Activated CD4-positive, alpha-beta T cell treated with anti-CD3 and anti-CD28 coated beads, Interleukin-2, amount 50 U/mL, for 48 hours (primary cell): ENCODE measurements at places on chromosomes 7 and 10.

GRCh38 chr7:74617180-74617744 lies 40.3 kb upstream of the GTF2I start:
- peak; percentile 21 for DNase-seq

GRCh38 chr10:42783181-42783549 lies 570 bp downstream of the BMS1 start:
- DNase-seq = peak; percentile 36

DNA sequence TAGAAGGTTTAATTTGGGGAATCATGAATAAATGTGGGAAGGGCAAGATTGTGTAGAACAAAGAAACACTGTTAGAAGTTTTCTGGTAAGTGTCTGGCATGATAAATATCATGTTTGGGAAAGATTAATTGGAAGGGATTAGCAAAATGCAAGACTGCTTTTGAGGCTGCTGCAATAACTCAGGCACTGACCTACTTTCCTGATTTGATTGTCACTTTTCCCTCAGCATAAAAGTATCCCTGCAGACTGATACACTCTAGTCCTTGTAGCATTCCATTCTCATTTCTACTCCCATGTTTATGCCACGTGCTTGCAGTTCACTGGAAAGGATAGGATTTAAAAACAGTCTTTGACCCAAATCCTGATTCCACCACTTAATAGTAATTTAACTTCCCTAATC lies 303.3 kb upstream of the SEMA3A start:
- DNase-seq = no peak

DNA sequence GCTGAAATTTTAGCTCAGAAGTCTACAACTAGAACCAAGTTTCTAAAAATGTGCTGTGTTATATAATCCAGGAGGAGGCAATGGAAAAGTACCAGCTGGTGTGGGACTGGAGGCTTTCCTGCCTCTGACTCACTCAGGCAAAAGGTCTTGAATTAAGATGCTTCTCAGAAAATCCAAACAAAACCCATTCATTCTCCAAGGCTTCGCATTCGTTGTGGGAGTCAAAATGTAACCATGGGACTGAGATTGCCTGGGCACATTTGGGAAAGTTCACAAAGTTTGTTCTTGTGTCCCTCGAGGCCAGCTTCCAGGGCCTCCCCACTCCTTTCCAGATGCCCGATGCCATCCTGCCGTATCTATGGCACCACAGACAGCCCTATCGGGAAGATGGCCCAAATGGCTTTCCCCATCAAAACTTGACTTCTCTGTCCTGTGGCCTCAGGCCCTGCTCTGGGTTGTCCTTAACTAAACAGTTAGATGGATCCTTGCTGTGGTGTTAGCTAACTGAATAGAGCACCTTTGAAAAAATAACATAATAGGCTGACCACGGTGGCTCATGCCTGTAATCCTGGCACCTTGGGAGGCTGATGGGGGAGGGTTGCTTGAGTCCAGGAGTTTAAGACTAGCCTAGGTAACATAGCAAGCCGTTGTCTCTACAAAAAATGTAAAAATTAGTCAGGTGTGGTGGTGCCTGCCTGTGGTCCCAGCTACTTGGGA lies 180.5 kb downstream of the PFKFB3 start:
- DNase-seq = no peak

GRCh38 chr7:117689406-117689805 lies 183.8 kb downstream of the CTTNBP2 start:
- DNase-seq = no peak

- DNase-seq = no peak
Measured at GRCh38 chr7:17434841-17435692, 136.6 kb downstream of the AHR start.

DNA sequence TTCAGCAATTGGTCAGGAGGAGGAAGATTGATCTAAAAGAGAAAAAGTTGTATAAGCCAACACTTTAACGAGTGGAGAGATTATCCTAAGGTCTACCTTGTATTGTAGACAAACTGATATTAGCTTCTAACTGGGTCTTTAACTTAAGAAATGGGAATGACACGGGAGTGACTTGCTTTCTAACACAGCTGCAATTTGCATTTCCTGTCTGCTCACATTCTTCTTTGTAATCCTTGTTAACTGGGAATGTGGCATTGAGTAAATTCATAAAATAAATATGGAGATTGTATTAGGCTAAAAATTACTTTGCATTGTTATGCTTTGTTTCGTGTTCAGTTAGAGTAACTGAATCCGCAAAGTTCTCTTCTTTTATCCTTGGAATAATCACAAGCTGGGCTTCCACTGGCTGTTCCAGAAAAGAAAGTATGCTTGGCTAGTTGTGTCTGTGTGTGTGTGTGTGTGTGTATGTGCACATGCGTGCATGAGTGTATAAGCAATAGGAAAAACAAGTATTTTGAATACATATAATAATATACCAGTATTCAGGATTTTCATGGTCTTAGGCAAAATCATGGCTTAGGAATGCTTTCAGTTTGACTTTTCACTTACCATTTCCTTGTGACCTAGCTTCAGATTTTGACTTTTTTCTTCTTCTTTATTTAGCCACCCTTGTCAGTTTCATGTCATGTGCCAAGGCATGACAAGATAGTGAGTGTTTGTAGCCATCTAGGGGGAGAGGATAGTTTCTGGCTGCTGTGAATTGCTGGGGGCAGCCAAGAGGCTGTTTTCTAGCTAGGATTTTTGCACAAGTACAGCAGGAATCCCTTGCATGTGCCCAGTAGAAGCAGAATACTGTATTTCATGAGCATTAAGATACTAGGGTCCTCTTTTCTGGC lies 54.5 kb upstream of the FZD8 start:
- no peak for DNase-seq

DNA sequence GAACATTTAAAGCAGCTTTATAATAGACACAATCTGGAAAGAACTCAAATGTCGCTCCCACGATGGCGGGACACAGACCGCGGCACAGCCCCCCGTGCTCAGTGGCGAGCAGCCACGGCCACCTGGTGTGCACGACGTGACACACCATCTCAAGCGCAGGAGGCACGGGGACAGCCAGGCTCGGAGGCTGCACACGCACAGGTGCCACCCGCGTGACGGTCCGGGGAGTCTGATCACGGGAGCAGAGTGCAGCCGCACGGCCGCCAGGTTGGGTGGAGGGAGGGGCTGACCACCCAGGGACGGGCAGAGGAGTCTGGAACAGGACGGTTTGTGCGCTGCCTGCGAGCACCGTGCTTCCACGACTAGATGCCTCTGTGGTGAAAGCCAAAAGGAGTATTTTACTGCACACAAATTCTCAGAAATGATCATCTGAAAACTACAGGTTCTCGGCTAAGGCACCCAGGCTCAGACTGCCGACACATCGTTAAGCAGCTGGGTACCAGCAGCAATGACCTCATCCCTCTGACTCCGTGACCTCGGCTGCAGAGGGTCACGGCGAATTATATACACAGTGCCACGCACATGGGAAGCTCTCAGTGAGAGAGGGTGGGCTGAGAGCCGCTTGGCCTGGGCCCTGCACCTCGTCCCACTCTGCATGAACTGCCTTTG lies 7.5 kb upstream of the GPER1 start:
- no peak for DNase-seq

DNA sequence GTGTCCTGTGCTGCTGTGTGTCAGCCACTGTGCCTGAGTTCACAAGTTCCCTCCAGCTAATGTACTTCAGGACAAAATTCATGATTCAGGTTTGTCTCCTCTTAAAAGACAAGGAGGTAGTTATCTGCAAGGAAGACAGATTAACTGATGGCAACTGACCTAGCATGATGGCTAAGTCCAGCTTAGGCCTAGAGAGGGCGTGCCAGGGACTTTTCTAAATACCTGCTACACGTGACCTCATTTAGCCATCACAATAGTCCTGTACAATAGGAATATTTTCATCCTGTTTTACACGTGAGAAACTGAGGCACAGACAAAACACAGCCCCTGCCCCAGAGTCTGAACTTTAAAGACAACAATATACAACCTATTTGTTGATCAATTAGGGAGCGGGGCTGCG lies 275.7 kb downstream of the XPNPEP1 start:
- no peak for DNase-seq

DNA sequence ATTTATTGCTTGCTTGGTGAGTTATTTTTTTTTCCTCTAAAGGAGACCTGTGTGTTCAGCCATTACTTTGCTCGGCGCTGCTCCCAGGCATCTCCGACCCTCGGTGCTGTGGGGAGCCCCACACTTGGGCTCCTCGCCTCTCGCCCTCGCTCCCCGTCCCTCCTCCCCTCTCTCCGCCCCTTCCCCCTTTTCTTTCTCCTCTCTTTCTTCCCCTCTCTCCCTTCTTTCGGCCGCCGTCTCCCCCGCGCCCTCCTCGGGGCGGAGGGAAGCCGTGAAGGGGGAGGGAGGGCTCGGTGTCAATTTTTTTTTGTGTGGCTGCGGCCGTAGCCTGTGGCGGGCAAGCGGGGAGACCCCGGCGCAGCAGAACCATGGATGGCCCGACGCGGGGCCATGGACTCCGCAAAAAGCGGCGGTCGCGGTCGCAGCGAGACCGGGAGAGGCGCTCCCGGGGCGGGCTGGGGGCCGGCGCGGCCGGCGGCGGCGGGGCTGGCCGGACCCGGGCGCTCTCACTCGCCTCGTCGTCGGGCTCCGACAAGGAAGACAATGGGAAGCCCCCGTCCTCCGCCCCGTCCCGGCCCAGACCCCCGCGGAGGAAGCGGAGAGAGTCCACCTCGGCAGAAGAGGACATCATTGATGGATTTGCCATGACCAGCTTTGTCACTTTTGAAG lies 1.1 kb downstream of the AUTS2 start:
- no peak for DNase-seq

DNA sequence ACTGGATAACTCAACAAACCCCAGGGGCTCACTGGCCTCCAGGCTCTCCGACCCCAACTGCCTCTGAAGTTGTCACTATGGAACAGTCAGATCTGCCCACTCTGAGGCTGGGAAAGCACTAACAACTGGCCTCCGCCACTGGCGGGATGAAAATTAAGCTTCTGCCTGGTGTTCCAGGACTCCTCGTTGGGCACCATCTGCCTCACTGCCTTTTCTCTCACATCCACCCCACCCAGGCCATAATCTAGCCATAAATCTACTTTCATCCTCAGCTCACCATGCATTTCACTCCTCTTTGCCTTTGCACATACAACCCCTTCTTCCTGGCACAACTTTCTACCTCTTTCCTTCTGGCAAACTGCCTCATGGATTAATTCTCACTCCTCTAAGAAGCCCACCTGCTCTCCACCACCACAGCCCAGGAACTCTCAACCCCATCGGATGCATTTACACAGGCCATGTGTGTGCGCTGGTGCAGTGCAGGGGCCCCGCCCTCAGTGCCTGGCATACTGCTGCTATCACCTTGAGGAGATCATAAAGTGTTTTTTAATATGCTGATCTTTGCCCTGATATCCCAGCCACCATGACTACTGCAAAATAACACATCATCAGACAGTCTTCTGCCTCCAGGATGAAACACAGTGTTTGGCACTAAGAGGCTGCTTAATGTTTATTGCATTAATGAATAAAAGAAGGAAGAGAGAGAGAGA lies 4.0 kb downstream of the CDHR1 start:
- DNase-seq = no peak

GRCh38 chr7:150654692-150655091 lies 22.5 kb upstream of the GIMAP6 start:
- no peak for DNase-seq

DNA sequence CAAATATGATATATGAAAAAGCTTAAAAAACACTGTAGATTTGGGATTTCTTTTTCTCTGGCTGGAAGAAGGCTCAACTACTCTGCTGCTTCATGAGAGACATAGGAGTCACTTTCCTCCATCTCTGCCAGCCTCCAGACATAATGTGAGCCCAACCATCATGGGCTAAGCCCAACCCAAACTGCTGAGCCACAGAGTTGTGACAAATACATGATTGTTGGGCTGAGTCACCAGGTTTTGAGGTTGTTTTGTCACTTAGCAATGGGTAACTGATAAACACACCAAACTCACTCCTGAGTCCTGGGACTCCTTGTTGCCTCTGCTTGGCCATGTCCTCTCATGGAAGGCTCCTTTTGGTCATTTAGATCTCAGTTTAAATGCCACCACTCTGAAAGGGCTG lies 381.8 kb upstream of the FZD8 start:
- DNase-seq = no peak

- no peak for DNase-seq
Measured at GRCh38 chr7:135773464-135773863, 24.9 kb upstream of the FAM180A start.

GRCh38 chr7:151588982-151589381 lies 69.3 kb upstream of the RHEB start:
- no peak for DNase-seq

DNA sequence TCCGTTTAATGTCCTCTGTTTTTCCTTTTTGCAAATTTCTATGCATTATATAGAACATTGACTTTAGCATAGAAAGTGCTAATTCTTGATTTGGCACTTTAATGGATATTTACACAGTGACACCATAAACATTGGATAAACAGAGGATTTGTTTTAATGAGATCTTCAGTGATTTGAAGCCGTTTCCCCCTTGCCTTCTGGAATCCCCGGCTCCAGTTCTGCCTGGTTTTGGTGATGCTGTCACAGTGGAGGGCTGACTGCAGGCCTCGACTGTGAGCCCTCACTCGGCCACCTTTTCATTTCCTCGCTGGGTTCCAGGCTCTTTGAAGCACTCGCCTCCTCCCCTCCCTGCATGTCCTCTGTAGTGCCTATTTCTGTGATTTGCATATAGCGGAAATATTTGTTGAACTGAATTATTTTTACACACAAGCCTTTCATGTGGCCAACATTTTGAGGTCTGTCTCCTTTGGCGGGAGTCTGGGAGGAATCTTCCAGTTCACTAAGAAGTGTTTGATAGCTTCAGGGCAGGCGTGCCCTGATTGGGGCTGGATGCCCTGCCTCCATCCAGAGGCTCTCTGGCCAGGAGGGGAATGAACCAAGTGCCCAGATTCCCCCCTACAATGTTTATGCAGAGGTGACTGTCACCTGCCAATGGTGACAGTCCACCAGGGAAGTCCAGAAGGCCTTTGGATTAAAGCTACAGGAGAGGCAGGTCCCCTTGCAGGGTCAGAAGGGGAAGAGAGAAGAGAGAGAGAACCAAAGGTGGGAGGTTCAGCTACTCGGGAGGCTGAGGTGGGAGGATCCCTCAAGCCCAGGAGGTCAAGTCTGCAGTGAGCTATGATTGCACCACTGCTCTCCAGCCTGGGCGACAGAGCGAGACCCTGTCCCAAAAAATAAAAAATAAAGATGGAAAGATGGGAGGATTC lies 67.5 kb downstream of the CUX1 start:
- DNase-seq = no peak

DNA sequence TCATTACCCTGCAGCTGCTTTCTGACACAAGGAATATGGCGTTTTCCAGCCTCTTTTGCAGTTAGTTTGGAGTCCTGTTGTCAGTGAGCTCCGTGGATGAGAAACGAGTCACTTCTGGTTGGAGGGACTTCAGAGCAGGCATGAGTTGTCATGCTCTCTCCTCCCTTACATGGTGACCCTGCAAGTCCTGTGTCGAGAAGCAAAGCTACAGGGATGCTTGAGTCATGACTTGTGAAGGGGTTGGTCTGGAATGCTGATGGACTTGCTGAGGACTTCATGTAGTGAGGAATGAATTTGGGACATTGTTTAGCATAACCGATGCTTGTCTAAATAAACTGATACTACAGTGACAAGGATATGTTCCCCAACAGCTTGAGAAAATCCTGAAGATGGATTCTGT lies 108.8 kb downstream of the ADCYAP1R1 start:
- no peak for DNase-seq
